ENCODE measurements at places on chromosomes 5 and 9. TPM values are rescaled to one million over a fixed set of nuclear protein-coding genes. Genes with fewer than 3 reads are reported as not detected.

- peak; percentile 82 for DNase-seq
Measured at GRCh38 chr9:135126451-135127187, 39.2 kb downstream of the OLFM1 start.

- DNase-seq = no peak
Measured at GRCh38 chr5:120461251-120461650, 2.8 kb upstream of the PRR16 start.

GRCh38 chr9:94901019-94901363 lies 174.5 kb downstream of the AOPEP start:
- DNase-seq = no peak

- no peak for DNase-seq
Measured at GRCh38 chr9:88183798-88184495, 45.7 kb upstream of the SPATA31C2 start.

- no peak for DNase-seq
Measured at GRCh38 chr5:78487846-78488245, 127.4 kb downstream of the SCAMP1 start.

DNA sequence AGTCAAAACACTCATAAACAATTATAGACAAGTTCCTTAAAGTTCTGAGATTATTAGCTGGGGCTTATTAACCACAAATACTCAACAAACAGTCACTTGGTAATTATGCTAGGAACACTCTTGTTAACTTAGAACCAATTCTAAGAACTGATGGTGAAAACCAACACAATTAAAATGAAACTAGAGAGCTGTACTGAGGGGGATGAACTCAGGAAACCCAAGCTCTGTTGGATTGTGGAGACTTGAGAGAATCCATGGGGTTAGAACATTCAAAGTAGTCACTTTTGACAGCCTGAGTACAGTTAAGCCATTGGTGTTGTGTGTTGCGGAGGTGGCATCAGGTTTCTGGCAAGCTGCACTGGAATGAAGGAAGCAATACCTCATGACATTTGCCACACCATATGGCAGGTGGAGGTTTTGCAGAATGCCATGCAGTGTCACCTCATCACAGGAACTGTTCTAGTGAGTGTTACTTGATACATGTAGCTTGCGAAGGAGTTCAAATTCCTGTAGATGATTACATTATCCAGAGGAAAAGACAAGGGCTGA lies 480.9 kb upstream of the CD180 start:
- DNase-seq = peak; percentile 78

GRCh38 chr5:172606156-172606785 lies 34.8 kb upstream of the NEURL1B start:
- DNase-seq = no peak

Gene GCNT4
- total RNA-seq = 1.5 TPM

Gene GPR150
- not detected for total RNA-seq

Gene TMOD1
- 5.4 TPM for total RNA-seq

Gene ADAM19
- 11.8 TPM for total RNA-seq

Gene AK6
- total RNA-seq = 18.1 TPM

Gene ITK
- 0.09 TPM for total RNA-seq

Gene ANKRD33B
- total RNA-seq = 6.9 TPM

Gene IRGM
- total RNA-seq = 0.45 TPM

Gene CDH18
- 77.3 TPM for total RNA-seq

Gene BICD2
- total RNA-seq = 32.4 TPM
